Muscle of arm (tissue), 14 donors: ENCODE measurements at places on chromosomes 11 and 22. TPM values are rescaled to one million over a fixed set of nuclear protein-coding genes. Genes with fewer than 3 reads are reported as not detected.

GRCh38 chr11:12414611-12415010 lies 37.2 kb downstream of the PARVA start:
- no peak for DNase-seq

Gene TRIM48
- polyA plus RNA-seq: not detected

DNA sequence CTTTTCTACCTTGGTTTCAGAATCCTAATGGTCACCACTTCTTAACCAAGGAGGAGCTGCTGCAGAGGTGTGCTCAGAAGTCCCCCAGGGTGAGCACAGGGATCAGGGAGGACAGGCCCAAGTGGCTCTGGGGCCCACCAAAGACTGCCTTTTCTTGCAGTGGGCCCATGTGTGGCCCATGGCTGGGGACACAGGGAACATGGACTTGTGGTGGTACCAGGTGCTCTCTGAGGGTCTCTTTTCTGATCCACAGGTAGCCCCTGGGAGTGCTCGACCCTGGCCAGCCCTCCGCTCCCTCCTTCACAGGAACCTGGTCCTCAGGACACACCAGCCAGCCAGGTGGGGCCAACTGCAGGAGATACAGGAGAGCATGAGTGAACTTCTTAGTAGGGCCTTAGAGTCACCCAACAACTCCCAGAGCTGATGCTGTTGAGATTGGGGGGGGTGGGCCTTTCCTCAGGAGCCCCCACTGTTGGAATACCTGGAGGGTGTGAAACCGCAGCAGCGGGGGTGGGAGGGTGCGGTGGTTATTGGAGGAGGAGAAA lies 2.0 kb downstream of the MUS81 start:
- DNase-seq: no peak

DNA sequence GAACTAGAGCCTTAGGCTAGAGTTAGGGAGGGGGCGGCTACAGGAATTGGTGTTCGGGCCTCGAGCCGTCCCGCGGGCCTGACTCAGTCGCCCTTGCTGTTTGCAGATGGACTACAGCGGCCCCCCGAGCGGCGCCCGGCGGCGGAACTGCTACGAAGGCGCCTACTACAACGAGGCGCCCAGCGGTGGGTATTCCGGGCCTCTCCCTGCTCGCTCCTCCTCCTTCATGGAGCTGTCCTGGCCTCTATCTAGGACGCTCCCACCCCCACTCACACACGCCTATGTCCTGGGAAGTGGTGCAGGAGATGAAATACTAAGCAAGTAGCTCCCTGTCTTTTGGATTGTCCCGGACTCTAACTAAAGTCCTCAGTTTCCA lies 1.4 kb downstream of the MYOD1 start:
- DNase-seq: no peak

DNA sequence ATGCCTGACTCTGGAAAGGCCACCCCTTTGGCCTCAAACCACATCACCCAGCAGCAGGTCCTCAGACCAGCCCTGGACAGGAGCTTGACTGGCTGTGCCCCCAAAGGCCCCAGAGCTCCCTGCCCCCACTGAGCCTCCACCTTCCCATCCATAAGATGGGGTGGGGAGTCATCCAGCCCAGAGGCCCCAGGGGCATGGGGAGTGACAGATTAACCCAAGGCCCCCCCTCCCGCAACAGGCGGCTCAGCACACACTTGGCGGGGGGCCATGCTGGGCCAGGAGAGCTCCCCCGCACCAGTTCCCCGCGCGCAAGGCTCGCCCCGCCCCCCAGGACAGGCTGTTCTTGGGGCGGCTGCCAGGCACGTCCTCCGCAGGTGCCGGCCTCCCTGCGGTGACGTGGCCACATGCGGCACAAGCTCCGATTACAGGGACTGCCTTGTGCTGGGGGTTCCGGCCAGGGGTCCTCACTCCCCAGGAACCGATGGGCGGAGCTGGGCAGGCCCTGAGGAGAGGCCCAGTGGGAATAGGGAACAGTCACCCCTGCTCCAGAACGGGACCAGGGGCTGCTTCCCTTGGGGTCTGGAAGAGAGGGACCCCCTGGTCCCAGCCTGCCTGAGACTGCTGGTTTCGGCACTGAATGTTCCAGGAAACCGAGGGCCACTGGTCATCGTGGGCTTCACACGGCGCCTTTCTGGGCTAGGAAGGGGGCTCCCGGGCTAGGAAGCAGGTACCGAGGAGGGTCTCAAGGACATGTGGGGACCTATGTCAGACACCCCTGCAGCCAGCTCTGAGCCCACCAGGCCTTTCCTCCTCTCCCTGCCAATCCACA lies 5.1 kb upstream of the CDKN1C start:
- peak; percentile 55 for DNase-seq

GRCh38 chr11:83249972-83250593 lies 36.1 kb downstream of the CCDC90B start:
- peak; percentile 22 for DNase-seq

DNA sequence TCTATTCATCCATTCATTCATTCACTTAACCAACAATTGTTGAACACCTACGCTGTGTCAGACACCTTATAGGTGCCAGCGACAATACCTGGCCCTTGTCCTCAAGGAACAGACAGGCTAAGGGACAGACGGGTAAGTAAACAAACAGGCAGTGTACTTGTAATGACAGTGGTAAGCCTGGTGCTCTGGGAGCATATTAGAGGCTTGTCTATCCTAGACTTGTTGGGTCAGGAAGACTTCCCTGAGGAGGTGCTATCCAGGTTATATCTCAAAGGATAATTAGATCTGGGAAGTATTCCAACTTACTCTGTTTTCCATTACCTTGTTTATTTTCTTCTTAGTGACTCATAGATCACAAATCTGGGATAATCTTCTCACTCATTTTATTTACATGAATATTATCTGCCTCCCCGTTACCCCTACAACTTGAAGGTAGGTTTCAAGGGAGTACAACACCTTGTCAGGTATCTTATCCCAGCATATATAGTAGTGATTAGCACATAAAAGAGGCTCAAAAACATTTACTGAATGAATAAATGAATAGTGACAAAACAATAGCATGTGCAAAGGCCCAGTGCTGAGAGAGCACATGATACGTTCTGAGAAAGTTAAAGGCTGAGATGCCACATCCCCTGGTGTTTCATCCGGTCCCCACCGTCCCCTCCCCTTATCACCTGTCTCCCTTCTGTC lies 75.3 kb upstream of the NCAM1 start:
- DNase-seq: no peak

- DNase-seq: no peak
Observed at GRCh38 chr11:61119055-61119454, 16.8 kb downstream of the CD5 start.

Gene APOL1
- polyA plus RNA-seq: 3.9 TPM

DNA sequence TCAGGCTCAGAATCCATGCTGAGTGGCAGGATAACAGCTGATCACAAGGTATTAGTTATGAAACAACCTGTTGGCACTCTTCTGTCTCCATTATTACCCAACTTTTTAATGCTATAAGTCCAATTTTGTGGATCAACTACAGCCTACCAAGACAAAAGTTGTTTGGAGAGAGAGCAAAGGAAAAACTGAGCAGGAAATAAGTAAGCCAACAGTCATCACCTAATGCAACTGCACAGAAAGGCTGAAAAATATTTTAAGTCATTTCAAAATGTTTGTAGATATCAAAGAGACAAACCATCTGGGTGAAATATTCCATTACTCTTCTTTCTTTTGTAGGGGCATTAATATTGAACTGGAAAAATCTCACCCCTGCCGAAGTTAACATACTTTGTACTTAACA lies 41.6 kb downstream of the FDX1 start:
- no peak for DNase-seq

GRCh38 chr11:134483857-134484256 lies 71.8 kb upstream of the B3GAT1 start:
- DNase-seq: no peak

DNA sequence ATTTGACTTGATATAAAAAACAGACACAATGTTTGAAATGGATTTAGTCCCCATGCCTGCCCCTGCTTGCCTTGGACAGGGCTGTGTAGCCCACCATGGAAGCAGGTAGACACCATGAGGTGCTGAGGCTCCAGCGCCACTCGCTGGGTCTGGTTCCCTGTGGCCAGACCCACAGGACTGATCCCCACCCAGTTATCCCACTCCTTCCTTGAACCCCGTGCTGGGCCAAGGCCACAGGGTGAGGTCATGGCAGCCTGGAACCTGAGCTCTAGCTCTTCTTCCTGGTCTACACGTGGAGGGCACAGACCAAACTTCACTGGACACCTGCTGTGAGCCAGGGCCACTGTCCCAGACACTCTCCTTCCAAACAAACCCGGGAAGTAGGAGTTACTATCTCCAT lies 42.5 kb downstream of the GAB4 start:
- DNase-seq: no peak

GRCh38 chr11:62217191-62217748 lies 8.8 kb downstream of the SCGB2A1 start:
- no peak for DNase-seq

Gene TOLLIP
- polyA plus RNA-seq: 22.1 TPM

Gene OR52E8
- polyA plus RNA-seq: not detected

Gene DGCR6L
- 98.3 TPM for polyA plus RNA-seq

DNA sequence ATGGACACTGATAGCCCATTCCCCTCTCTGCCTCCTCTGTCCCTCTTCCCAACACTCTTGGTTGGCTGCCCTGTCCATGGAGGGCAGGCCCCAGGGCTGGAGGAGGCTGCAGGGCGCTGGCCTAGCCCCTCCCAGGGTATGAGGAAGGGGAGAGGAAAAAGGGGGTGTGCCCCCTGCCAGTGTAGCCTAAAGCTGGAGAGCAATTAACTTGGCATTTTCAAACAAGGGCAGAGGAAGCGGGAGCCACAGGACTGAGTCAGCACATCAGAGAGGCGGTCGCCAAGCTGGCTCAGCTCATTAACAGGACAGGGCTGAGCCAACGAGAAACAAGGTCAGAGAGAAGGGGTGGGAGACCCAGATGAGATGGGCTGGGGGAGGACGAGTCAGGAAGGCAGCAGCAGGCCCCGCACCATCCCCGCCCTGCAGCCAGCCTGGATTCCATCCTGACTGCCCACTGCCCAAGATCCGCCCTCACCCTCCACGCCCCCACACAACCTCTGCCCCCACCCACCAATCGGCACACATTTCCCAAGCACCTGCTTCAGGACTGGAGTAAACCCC lies 76.3 kb downstream of the BUD13 start:
- no peak for DNase-seq

- no peak for DNase-seq
Observed at GRCh38 chr11:59240322-59240721, 27.6 kb upstream of the MPEG1 start.

DNA sequence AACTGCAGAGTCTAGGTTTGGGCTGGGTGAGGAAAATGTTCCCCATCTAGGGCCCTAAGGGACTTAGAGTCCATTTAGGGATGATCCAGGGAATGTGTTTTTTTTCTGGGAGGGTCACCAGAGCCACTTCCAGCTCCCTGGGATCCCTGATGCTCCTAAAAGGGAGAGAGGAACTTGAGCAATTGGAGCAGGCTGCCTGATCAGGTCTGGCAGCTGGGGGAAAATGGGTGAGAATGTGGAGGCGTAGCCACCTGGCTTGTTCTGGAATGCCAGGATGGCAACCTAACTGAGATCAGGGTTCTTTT lies 1.2 kb downstream of the PGAP2 start:
- DNase-seq: no peak

Gene RAG1
- polyA plus RNA-seq: 11.4 TPM

DNA sequence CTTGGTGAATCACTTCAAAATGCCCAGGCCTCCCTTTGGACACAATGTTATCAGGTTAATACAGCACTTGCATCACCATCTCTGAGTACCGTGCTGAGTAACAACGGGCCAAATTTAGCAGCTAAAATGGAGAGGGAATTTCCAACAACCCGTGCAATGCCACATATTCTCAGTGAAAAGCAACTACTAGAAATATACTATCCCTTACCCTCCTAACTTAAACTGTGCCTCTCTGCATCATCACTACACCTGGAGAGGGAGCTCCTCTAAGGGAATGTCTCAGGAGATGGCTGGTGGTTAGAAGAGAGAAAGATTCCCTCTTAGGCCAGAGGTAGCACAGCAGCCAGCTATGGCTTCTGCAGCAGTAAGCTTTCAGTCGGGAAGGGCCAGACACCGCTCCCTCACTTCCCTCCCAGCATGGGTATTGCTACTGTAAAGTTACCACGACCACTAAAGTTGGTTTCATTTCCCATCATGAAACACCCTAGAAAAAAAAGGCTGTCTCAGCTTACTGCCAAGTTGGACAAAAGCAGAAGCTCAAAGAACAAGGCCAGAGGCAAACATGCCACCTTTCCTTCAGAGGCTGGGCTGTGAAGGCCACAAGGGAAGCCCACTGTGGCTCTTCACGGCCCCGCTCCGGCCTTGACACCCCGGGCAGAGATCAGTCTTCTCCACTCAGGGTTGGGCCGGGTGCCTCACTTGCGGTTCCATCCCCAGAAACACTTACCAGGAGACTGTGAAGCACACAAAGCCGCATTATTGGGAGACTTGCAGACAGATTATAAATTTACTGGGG lies 3.9 kb downstream of the MAML2 start:
- no peak for DNase-seq

DNA sequence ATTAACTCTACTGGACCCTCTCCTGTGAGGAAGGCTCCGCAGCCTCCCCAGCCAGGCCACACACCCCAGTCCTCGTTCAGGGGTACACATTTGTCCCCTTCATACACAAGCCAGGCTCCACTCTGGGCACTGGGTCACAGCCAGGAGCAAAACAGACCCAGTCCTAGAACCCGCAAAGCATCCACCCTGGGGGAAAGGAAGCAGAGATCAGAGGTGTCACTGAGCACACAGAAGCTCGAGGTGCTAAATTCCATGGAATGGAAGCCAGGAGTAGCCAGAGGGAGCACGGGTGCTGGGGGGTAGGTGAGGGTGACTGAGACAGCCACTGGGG lies 43.6 kb upstream of the TH start:
- no peak for DNase-seq
